Activated T-helper 2 cell treated with anti-CD3 and anti-CD28 coated beads, Interferon-gamma antibody, Interleukin-2, Interleukin-4, amounts not matched to agents 10 μg/mL and 5 μg/mL and 100 μg/mL, durations not matched to agents 14 hours and 24 hours and 36 hours (primary cell): ENCODE measurements at places on chromosomes 6 and 20. TPM values are rescaled to one million over a fixed set of nuclear protein-coding genes. Genes with fewer than 3 reads are reported as not detected.

FOXS1 gene
- not detected in 2 replicates for total RNA-seq

FAM209B gene
- 0.97 and 1.8 TPM in 2 replicates for total RNA-seq

THEMIS gene
- 10.2 and 10.3 TPM in 2 replicates for total RNA-seq

TTBK1 gene
- total RNA-seq, result 1.5 TPM in 2 replicates

HSPA12B gene
- 0.05 TPM in 1 of 2 replicates, not detected in the other for total RNA-seq

PLA2G7 gene
- total RNA-seq, result not detected in 2 replicates

SLC12A5 gene
- 0.73 TPM in 1 of 2 replicates, not detected in the other for total RNA-seq

RNF144B gene
- total RNA-seq, result 4.0 and 5.7 TPM in 2 replicates

SLPI gene
- not detected in 2 replicates for total RNA-seq

C20orf96 gene
- total RNA-seq, result 7.6 and 9.5 TPM in 2 replicates

APCDD1L gene
- not detected in 2 replicates for total RNA-seq

TDP2 gene
- 45.6 and 47.0 TPM in 2 replicates for total RNA-seq

GSTA3 gene
- total RNA-seq, result not detected in 2 replicates

SLC44A4 gene
- 0.18 TPM in 1 of 2 replicates, not detected in the other for total RNA-seq

SNRPB gene
- 506 and 513 TPM in 2 replicates for total RNA-seq

SRSF12 gene
- 0.07 and 0.09 TPM in 2 replicates for total RNA-seq

ABHD16B gene
- total RNA-seq, result 0.16 TPM in 1 of 2 replicates, not detected in the other

OR2J3 gene
- total RNA-seq, result not detected in 2 replicates

PRL gene
- not detected in 2 replicates for total RNA-seq

ARG1 gene
- not detected in 2 replicates for total RNA-seq

HDGFL1 gene
- not detected in 2 replicates for total RNA-seq

RFX6 gene
- not detected in 2 replicates for total RNA-seq

MAFB gene
- 0.83 and 1.1 TPM in 2 replicates for total RNA-seq

PSMB8 gene
- 352 and 368 TPM in 2 replicates for total RNA-seq

PROCR gene
- total RNA-seq, result 0.43 and 0.64 TPM in 2 replicates

SSTR4 gene
- not detected in 2 replicates for total RNA-seq

MICB gene
- total RNA-seq, result 30.6 and 31.5 TPM in 2 replicates

VPS16 gene
- 47.4 and 50.1 TPM in 2 replicates for total RNA-seq

MYB gene
- 82.5 and 84.5 TPM in 2 replicates for total RNA-seq

LIN28B gene
- total RNA-seq, result 0.05 TPM in 2 replicates

MACROD2 gene
- not detected in 2 replicates for total RNA-seq

GABRR1 gene
- not detected in 2 replicates for total RNA-seq

MAP7 gene
- 0.94 and 1.2 TPM in 2 replicates for total RNA-seq

OXT gene
- 0.55 TPM in 1 of 2 replicates, not detected in the other for total RNA-seq

LGSN gene
- not detected in 2 replicates for total RNA-seq

SUMO4 gene
- total RNA-seq, result 7.7 and 7.8 TPM in 2 replicates

RRAGD gene
- total RNA-seq, result 6.3 and 7.2 TPM in 2 replicates

NOX3 gene
- total RNA-seq, result not detected in 2 replicates

SLC17A2 gene
- total RNA-seq, result 0.41 and 0.55 TPM in 2 replicates

SLC22A7 gene
- not detected in 2 replicates for total RNA-seq

FAM83C gene
- not detected in 2 replicates for total RNA-seq

PRDM13 gene
- total RNA-seq, result not detected in 2 replicates

HSPA1A gene
- 112 and 118 TPM in 2 replicates for total RNA-seq

IRAK1BP1 gene
- 2.3 and 2.6 TPM in 2 replicates for total RNA-seq

DCBLD1 gene
- 4.0 and 7.5 TPM in 2 replicates for total RNA-seq

ARMC12 gene
- 0.89 and 0.97 TPM in 2 replicates for total RNA-seq

NTSR1 gene
- total RNA-seq, result not detected in 2 replicates
